ENCODE measurements at places on chromosomes 3 and 15. TPM values are rescaled to one million over a fixed set of nuclear protein-coding genes. Genes with fewer than 3 reads are reported as not detected.
A peak's percentile ranks its signal among the peaks of the same experiment; 100 is the strongest.

Gene PLSCR1
- 14.8 TPM for total RNA-seq

Gene SERPINI1
- 6.2 TPM for total RNA-seq

DNA sequence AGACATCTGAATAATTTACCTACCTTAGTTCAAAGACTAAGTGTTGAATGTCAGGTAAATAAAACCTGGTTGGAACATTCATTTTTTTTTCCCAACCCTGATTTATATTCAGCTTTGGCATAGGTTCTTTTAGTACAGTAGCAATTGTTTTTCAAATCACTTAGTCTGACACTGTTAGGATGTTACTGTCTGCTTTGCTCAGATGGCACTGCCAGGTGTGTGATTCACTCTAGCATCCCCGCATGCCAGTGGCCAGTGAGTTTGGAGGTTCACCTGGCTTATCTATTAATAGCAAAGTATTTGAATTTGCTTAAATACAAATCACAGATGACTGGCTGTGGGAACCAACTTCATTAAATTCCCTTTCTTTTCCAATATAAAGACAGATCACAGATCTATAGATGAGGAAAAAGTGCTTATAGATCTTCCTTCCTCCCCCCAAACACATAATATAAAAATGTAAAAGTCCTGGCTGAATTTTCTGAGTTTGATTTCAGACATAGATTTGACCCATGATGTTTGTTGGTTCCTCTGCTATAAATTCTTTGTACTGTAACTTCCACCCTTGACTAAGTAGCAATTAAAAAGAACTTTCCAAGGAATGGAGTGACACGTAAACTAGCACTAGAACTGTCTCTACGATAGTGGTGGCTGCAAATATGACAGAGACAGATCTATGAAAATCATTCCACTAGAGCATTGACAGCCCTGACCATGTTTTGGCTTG, 3.9 kb downstream of the THBS1 start:
- DNase-seq, result peak; percentile 78

DNA sequence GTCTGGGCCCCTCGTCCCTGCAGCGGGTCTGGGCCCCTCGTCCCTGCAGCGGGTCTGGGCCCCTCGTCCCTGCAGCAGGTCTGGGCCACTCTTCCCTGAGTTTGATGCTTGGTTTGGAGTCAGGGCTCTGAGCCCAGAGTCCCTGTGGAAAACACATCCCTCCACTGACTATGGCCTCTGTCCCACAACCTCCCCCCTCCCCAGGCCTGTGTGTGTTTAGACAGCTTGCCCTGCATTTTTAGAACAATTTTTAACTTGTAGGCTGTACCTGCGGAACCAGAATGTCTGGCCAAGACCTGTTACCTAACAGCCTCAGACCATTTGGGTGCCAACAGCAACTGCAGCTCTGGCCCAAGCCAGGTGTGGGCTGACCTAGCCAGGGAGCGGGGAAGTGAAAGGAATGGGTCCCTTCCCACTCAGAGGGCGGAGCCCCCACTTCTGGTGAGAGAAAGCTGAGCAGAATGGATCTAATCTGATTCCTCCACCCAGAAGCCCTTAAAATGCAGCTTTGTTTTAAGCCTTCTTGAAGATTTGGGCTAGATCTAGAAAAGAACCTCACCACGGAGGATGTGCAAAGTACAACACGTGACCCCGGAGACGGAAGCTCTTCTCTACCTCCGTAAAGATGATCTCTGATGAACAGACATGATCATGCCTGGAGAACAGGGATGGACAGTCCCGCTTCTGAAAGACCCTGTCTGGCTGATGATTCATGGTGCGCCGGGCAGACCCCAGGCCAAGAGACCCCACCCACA, 60.5 kb upstream of the TFRC start:
- no peak for DNase-seq

DNA sequence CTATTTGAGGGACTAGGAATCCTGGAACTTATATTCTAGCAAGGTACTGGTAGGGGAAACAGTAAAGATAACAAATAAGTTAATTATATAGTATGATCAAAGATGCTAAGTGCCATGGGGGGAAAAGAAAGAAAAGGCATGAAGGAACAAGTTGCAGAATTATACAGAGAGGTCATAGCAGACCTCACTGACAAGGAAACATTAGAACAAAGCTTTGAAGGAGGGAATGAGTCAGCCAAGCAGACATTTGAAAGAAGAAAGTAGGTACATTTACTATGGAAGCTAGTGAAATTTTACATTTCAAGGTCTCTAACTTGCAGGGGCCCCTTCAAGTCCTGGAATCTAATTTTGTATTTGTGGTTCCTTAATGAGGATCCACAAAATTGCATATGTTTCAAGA, 57.2 kb upstream of the TIPARP start:
- DNase-seq, result no peak
